ENCODE measurements at places on chromosomes 3 and 15.
A peak's percentile ranks its signal among the peaks of the same experiment; 100 is the strongest.

- peak; percentile 83 for DNase-seq
Observed at GRCh38 chr3:180912304-180913296, at the start of gene FXR1. TSS of gene FXR1 (plus strand) at chr3:180912670. CDS start at chr3:180912686, 16 bp downstream.

GRCh38 chr15:48282216-48282615 lies 49.0 kb upstream of the DUT start:
- DNase-seq: no peak

DNA sequence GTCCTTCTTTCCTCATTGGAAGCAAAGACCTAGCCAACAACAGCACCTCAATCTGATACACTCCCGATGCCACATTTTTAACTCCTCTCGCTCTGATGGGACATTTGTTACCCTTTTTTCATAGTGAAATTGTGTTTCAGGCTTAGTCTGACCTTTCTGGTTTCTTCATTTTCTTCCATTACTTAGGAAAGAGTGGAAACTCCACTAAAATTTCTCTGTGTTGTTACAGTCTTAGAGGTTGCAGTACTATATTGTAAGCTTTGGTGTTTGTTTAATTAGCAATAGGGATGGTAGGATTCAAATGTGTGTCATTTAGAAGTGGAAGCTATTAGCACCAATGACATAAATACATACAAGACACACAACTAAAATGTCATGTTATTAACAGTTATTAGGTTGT lies 29.6 kb upstream of the CRTC3 start:
- no peak for DNase-seq

GRCh38 chr3:72085036-72085435 lies 300.1 kb upstream of the PROK2 start:
- DNase-seq: no peak

- no peak for DNase-seq
Observed at GRCh38 chr3:126347543-126348161, 9.6 kb downstream of the KLF15 start.

- no peak for DNase-seq
Observed at GRCh38 chr15:88113613-88114308, 142.8 kb downstream of the NTRK3 start.

GRCh38 chr15:78977591-78978347 lies 32.9 kb upstream of the CTSH start:
- DNase-seq: no peak

DNA sequence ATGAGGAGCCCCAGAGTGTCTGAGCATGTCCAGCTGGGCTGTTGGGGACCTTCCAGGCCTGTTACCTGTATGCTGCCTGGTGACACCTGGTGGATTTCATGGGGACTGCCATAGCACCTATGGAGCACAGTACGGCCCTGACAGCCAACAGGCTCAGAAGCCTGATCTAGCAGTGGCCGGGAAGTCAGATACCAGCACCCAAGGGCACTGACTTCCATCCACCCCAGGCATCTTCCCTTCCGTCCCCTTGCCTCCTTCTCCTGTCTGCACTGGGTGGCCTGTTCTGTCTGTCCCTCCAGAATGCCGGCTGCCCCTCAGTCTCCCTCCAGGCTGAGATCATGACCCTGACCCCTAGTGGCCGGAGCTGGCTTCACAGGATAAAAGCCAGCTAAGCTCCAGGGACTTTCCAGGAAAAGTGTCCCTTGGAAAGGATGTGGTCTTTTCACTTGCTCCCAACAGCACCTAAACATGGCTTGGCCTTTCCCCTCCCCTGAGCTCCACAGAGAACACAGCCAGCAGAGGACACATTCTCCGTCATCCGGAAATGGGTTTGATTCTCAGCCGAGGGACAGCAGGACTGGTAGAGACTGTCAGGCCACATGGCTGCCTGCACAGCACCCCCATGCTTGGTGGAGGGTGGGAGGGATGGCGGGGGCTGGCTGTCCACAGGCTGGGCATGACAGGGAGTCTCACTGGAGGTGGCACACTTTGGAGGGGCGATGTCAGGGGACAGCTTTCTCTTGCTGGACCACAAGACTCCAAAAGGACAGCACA lies 9.5 kb downstream of the RPS17 start:
- DNase-seq: peak; percentile 56

DNA sequence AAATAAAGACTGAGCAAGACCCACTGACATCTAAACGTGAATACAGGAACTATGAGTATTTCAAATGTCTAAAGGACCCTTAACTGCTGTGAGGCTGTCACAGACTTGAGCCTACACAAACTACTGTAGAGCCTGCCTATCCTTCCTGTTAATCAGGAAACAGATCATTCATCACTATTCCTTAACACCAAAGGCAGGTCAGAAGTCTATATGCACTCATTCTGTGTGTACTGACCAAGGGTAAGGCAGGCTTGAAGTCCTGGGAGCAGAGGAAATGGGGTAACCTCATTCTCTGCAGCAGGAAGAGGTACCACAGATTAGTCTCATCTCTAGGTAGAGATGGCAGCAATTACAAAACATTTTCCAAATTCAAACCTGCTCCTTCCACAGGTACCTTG lies 30.7 kb downstream of the NPTN start:
- DNase-seq: no peak

GRCh38 chr3:44339181-44340057 lies 853 bp downstream of the TCAIM start:
- no peak for DNase-seq

DNA sequence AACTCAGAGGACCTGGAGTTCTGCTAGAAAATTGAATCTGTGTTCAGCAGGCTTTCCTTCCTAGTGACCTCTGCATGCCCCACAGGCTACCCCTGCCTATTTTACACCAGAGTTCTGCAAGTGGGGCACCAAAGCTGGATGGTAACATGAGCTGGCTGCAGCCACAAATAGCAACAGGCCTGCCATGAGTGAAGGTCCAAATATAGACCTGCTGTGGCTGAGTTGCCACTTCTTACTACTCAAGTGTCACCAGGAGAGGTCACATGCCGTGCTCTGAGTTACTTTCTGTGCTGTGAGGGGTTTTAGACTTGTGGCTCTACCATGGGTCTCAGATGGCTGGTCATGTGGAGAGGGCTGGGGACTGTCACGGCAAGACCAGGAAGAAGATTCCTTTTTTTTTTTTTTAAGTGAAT lies at the start of gene FSD2:
Gene FSD2, minus strand, starts transcription at position 76 of the 413 bp plus-strand sequence. CDS start 18,679 bp downstream, outside the sequence.
- no peak for DNase-seq

DNA sequence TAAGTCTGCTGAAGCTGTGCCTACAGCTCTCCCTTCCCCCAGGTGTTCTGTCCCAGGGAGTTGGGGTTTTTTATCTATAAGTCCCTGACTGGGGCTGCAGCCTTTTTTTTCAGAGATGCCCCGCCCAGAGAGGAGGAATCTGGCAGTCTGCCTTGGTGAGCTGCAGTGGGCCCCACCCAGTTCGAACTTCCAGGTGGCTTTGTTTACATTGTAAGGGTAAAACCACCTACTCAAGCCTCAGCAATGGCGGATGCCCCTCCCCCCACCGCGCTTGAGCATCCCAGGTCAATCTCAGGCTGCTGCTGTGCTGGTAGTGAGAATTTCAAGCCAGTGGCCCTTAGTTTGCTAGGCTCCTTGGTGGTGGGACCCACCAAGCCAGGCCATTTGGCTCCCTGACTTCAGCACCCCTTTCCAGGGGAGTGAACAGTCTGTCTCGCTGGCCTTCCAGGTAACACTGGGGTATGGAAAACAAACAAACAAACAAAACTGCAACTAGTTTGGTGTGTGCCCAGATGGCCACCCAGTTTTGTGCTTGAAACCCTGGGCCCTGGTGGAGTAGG lies 189.4 kb downstream of the MFSD1 start:
- DNase-seq: no peak

GRCh38 chr15:51335538-51336410 lies 2.6 kb downstream of the CYP19A1 start:
- DNase-seq: no peak

DNA sequence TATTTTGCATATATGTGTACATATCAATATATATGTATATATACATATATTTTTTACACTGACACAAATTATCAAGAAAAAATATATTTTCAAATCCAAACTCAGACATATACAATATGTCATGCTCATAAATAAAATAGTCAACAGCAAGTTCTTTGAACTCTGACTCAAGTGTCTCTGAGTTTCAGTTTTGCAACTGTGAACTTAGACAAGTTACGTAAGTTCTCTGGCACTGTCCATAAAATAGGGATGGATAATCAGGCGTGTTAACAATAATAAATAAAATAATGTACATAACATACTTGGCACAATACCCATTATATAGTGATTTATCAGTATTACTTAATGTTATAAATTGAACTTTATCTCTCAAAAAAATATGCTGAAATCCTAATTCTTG lies 12.1 kb upstream of the XRN1 start:
- DNase-seq: no peak

DNA sequence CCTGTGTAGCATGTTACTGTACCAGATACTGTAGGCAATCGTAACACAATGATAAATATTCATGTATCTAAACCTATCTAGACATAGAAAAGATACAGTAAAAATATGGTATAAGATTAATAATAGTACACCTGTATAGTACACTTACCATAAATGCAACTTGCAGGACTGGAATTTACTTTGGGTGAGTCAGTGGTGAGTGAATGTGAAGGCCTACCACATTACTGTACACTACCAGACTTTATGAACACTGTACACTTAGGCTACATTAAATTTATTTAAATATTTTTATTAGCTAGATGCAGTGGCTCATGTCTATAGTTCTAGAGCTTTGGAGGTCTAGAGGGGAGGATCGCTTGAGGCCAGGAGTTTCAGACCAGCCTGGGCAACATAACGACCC lies 186.6 kb upstream of the ROPN1 start:
- no peak for DNase-seq

GRCh38 chr3:166324401-166324800 lies 487.2 kb upstream of the BCHE start:
- DNase-seq: no peak

DNA sequence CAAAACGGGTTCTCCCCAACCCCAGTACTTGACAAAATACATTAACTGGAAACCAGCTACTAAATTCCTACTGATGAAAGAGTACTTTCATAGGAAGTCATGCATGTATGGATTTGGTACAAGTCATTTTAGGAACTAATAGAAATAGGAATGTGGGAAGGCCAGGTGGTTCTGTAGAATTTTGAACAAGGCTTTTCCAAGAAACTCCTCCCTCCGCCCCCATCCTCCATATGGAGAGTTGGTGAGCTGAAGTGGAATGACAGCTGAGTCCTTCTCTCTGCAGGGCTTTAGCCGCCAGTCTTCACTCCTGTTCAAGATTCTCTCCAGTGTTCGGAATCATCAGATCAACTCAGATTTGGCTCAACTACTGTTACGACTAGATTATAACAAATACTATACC lies 33.2 kb downstream of the TUBGCP4 start:
- DNase-seq: no peak

DNA sequence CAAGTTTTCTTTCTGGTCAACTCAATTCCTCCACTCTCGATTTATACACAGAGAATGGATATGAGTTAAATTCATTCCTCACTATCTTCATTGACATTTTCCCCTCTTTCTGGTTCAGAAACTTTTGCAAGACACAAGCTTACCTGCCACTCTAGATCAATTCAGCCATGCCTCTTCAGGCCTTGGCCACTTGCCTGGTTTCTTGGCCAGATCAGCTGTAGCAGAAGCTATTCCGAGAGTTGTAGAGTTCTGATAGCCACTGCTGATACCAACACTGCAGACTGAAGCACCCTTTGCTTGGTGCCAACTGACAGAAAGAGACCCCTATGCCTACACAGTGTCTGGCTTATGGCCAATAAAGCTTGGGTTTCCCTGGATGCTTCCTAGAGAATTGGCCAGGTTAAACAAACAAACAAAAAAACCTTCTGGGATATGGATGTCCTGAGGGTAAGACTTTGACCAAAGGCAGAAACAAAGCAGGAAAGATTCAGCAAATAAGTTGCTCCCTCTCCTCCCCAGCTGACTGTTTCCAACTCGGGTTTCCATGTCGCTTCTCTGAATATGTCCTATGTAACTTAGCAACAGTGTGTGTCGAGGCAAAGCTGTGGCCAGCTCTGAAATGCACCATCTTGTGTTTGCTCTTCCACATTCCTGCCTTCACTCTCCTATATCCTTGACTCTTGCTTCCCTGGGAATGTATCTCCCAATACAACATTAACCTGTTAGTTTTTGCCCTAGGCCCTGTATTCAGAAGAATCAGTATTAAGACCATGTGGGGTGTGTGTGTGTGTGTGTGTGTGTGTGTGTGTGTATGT lies 521.6 kb downstream of the EPHA3 start:
- no peak for DNase-seq

- DNase-seq: no peak
Observed at GRCh38 chr15:71698030-71698429, 112.3 kb upstream of the NR2E3 start.

DNA sequence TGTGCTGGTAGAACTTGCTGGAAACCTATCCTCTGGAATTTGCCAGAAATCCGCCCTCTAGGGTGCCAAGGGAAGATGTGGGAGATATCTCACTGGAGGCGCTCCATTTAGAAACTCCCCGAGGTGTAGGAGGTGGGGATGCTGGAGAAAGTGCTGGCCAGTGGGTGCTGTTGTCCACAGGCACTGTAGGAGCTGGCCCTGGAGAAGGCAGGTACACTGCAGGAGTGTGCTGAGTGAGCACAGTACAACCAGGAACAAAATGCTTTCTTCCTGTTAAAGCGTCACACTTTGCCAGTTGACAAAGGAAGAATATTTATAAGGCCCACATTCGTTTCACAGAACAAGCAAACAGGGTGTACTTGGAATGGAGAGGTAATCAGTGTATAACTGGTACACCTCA lies 119.9 kb downstream of the CACNA1D start:
- no peak for DNase-seq

DNA sequence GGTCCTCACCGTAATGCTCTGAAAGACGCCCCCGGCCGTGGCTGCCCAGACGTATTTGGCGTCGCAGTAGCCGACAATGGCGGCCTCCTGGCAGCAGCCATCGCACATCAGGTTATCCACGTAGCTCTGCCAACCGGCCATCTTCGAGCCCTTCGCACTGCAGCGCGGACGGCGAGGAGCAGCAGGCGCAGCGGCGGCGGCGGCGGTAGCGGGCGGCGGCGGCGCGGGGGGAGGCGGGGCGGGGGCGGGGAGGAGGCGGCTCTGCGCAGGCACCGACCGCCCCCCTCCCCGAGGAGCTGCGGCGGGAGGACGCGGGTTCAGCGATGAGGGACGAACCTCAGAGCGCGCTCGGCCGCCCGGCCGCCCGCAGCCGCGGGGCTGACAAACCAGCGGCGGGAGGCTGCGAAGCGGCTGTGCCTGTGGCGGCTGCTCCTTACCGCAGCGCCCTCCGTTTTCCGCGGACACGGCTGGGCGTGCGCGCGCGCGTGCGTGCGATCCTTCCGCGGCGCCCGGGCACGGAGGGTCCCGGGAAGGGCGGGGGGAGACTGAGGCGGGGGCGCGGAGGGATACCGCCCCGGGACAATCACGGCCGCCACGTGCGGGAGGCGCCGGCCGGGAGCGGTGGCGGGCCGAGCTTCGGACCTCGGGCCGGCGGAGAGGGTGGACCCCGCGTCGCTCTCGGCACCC lies at the start of gene PFN2:
Gene PFN2, minus strand, starts transcription at position 180 of the 687 bp plus-strand sequence. Its CDS starts 39 bp downstream, at position 141.
- DNase-seq: peak; percentile 49
